Hepatocyte (in vitro differentiated cells): ENCODE measurements at places on chromosomes 4 and X.

DNA sequence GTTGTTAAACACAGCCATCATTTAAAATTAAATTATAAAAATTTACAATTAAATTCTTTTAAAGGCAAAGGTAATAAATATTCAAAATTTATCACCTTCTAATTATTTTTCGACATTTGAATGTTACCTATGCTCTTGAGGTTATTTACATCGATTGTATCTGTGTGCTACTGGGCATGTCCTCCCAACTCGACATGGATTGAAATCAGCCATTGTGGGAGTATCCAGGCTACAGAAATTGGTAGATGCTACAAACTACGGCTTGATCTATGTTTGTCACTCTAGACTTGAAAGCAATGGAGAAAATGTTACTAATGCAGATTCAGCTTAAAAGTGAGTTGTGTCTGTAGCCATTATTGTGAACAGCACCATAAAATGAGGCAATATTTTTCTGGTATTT lies 2.5 kb upstream of the VBP1 start:
- no peak for DNase-seq

- no peak for DNase-seq
These were observed 521.1 kb downstream of the CCSER1 start for GRCh38 chr4:90648311-90648710.

- DNase-seq = no peak
These were observed 74.0 kb downstream of the CC2D2A start for GRCh38 chr4:15543537-15544247.

DNA sequence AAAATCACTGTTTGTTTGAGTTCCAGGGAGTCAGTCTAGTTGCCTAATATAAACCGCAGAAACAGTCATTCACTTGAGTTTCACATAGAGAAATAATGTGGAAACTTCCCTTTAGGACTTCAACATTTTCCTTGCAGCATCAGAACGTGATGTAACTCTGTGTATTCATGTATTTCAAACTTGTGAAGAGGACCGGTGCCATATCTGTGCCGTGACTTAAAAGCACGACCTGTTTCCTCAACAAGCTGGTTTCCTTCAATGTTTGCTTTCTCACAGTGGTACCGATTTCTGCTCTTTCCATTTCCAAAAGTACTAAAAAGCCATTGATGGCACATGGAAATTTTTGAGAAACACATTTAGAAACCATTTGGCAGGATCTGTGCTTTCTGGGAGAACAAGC lies 166.6 kb upstream of the RAPGEF2 start:
- DNase-seq = no peak

DNA sequence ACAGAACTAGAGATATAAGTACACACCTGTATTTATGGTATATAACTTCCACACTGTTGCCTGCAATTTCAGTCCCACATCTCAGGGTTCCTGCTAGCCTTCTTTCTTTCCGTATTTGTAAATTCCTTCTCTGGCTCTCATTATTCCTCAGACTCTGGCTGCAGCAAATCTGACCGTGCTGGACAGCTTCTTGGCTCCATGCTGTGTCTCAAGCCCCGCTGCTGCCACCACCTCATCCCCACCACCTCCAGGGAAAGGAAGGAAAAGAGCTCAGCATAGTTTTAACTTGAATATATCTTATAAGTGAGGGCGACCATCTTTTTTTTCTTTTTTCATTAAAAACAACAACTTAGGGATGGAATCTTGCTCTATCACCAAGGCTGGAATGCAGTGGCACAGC lies 155.6 kb upstream of the CXCL13 start:
- DNase-seq = no peak

GRCh38 chrX:11757719-11758399 lies at the start of gene MSL3:
MSL3 (plus strand) TSS chrX:11758237; CDS start chrX:11758264, 27 bp downstream.
- DNase-seq = peak; percentile 81

- peak; percentile 7 for DNase-seq
These were observed 148.7 kb upstream of the CHRDL1 start for GRCh38 chrX:110944311-110944750.

- DNase-seq = no peak
These were observed 11.8 kb downstream of the AASDH start for GRCh38 chr4:56375458-56375857.

GRCh38 chr4:154626793-154627484 lies 14.5 kb upstream of the FGG start:
- peak; percentile 88 for DNase-seq

GRCh38 chr4:48779998-48780864 lies at the start of gene FRYL:
FRYL (minus strand) TSS chr4:48780279; CDS start chr4:48634410, 145,869 bp downstream.
- peak; percentile 99 for DNase-seq

DNA sequence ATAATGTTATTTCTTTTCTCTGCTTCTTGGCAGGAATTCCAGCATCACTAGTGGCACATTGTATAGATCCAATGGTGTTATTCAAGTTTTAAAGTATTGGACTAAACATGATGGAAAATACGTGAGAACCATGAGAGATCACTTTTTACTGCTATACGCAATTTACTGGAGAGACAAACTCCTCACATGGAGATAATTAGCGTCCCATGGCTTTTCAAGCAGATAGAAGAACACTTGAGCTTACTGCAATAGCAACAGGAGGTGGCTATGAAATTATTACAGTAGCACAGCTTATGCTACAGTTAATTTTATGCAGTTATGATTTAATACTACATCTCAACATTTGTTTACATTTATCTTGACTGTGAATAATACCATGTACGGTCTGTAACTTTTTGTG lies 11.9 kb upstream of the TMEM185A start:
- DNase-seq = no peak

DNA sequence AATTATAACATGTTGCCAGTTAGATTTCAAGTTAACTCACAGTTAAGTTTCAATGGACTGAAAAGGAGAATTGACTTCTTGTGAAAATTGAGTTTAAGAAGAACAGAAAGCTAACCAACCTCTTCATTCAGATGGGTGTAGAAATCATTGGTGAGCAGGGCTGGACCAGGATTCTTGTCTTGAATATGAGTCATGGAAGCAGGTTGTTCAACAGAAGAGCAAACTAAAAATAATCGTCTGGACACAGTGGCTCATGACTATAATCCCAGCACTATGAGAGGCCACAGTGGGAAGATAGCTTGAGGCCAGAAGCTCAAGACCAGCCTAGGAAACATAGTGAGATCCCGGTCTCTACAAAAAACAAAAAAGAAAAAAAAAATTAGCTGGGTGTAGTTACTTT lies 98.2 kb downstream of the ARSJ start:
- DNase-seq = no peak

DNA sequence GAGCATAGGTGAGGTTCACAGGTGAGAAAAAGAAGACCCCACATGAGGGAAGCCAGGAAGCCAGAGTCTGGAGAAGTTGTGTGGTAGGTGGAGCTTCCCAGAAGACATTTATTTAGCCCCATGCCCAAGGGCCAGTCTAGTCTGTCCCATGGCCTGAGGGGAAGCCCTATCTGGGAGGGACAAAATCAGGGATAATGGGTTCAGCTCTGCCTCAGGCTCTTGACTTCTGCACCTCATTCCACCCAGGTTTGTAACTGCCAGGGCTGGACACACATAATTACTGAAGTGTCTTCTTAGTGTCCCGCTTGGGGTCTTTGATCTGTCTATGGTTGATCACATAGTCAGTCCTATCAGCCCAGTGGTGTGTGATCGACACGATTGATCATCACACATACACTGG lies 36.0 kb downstream of the TSC22D3 start:
- DNase-seq = no peak

DNA sequence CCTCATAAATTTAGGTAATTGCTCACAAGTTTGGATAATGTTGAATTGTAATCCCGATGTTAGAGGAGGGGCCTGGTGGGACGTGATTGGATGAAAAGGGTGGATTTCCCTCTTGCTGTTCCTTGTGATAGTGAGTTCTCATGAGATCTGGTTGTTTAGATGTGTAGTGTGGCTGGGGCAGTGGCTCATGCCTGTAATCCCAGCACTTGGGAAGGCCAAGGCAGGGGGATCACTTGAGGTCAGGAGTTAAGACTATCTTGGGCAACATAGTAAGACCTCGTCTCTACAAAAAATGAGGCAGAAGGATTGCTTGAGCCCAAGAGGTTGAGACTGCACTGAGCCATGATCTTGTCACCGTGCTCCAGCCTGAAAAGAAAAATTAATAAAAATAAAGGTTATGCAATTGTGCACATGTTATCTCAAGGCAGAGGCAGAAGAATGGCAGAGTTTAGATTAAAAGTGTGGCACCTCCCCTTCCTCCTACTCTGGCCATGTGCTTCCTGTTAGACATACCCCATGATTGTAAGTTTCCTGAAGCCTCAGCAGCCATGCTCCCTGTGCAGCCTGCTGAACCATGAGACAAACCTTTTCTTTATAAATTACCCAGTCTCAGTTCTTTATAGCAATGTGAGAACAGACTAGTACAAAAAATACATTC lies 36.5 kb downstream of the ERVMER34-1 start:
- DNase-seq = no peak

- DNase-seq = no peak
These were observed 250.8 kb downstream of the SLC39A8 start for GRCh38 chr4:102094481-102094880.

GRCh38 chrX:68045008-68045577 lies 388.2 kb downstream of the OPHN1 start:
- no peak for DNase-seq

DNA sequence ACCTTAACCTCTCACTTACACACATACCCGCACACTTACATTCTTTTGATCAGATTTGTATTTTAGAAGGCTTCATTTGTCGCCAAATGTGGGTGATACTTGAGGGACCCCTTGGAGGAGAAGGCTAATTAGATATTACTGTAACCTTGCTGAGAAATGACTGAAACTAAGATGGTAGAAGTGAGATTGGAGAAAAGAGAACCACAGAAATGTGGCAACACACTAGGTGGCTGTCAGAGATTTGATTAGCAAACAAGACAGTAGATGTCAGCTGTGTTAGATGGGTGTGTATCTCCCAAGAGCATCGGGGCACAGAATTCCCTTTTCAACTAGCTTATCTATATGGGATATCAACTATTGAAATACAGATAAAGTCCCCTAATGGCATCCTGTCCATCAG lies 149.3 kb upstream of the FABP2 start:
- no peak for DNase-seq

DNA sequence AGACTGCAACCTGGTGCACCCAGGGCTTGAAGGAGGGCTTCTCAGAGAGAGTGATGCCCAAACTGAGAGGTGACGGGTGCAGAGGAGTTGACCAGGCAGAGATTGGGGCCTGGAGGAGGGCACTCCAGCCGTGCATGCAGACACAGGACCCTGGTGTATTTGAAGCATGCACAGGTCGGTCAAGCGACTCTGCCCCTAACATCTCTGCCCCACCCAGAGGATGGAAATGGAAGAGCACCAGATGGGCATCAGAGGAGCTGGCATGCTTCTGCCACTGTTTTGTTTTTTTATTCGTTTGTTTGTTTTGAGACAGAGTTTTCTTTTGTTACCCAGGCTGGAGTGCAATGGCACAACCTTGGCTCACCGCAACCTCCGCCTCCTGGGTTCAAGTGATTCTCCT lies 320.9 kb downstream of the EVC2 start:
- DNase-seq = no peak

DNA sequence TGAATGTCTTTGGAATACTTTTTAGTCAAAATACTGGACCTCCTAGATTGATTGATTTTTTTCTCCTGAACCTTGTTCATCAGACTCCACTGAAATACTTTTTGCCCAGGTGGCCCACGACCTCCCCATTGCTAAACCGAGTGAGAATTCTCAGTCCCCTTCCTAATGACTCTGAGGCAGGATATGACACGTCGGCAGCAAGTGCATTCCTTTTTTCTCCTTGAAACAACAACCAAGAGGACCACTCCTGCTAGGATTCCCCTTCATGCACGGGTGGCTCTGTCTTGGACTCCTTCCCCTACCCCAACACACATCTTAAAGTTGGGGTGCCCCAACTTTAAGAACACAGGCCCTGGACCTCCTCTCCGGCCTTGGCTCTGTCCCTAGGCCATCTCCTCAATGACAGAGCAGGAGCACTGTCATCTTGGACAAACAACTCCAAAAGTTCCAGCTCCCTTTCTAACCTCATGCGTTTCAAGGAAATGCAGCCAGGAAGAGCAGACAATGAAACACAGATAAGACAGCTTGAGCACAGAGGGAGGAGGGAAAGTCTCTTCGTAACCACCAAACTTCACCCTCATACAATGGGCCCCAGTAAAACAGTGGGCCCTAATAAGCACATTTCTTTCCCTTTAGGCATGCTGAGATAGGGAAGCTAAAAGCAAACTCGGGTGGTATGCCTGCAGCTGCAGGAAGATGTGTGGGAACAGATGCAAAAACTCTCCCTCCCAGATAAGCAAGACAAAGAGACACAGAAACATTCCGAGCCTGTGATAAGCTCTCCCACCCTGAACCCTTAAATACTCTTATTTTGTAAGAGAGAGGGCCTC lies 33.9 kb downstream of the ZBTB49 start:
- DNase-seq = no peak

- DNase-seq = no peak
These were observed 28.7 kb downstream of the NLRP2B start for GRCh38 chrX:57651169-57651919.

GRCh38 chrX:358651-359143 lies 28.0 kb downstream of the PPP2R3B start:
- no peak for DNase-seq

DNA sequence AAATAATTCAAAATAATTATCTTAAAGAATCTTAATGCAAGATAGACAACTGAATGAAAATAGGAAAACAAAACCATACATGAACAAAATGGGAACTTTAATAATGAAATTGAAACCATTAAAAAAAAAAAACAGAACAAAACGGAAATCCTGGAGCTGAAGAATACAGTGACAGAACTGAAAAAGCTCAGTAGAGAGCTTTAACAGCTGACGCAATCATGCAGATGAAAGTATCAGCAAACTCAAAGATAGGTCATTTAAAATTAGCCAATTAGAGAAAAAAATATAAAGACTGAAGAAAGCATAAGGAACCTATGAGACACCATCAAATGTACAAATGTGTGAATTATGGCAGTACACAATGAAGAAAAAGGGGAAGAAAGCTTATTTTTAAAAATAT lies 18.8 kb downstream of the SLC25A31 start:
- no peak for DNase-seq

- DNase-seq = peak; percentile 61
These were observed 8.3 kb upstream of the GJB1 start for GRCh38 chrX:71214604-71215337.

DNA sequence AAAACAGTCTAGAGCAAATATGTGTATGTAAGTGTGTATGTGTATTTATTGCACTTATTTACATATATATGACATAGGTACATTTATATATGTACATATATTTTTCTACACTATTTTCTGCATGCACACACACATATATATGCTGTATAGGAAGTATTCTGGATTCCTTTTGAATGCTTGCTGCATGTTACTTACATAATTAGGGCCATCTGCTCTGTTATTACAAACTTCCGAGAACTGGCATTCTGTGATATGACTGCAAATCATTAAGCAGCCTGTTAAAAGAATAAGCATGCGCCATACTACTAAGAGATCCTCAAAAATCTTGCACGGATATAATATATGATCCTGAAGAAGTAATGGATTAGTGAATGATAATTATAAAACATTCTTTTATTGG lies 1157.6 kb upstream of the TENM3 start:
- no peak for DNase-seq
